ENCODE measurements at places on chromosomes 4 and X.

- no peak for DNase-seq
Measured at GRCh38 chr4:34328939-34329338, 1915.4 kb downstream of the ARAP2 start.

DNA sequence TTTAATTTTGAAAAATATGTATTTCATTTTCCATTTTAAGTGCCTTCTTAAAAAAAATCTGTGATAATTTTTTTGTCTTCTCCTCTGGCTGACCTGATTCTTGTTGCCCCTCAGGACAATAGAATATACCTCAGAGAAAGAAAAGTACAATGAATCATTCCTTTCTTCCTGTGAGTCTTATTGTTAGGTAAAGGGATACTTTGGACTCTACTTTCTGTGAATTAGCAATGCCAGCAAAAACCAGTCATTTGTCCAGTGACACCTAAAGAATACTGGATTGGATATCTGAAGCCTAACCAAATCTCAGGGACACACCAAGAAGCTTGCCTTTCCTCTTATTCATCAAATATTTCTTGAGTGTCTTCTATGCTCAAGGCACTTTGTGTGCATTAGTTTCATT, 102.1 kb downstream of the AREG start:
- no peak for DNase-seq

GRCh38 chr4:73725985-73726384, 14.4 kb upstream of the CXCL8 start:
- no peak for DNase-seq

DNA sequence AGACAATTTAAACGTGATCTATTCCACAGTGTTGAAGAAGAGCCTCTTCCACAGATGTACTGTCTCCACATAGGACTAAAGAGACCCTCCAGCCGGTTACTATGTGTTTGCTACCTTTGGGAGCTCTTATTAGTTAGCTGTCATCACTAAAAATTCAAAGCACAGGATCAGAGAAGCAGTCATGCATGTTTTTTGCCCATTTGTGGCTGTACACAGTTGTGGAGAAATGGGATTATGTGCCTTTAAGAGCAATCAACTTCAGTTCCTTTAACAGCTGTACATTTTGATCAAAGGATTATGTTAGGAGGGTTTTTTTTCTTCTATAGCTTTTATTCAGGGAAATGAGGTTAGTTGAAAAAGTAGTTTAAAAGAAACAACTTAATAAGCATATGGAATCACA, 149.0 kb upstream of the SPOCK3 start:
- DNase-seq, result no peak

GRCh38 chr4:29717287-29718057, 1002.7 kb upstream of the PCDH7 start:
- DNase-seq, result no peak

GRCh38 chrX:15676886-15677285, 12.3 kb upstream of the CLTRN start:
- DNase-seq, result no peak

- DNase-seq, result no peak
Measured at GRCh38 chrX:77820091-77820727, 34.2 kb upstream of the ATRX start.

DNA sequence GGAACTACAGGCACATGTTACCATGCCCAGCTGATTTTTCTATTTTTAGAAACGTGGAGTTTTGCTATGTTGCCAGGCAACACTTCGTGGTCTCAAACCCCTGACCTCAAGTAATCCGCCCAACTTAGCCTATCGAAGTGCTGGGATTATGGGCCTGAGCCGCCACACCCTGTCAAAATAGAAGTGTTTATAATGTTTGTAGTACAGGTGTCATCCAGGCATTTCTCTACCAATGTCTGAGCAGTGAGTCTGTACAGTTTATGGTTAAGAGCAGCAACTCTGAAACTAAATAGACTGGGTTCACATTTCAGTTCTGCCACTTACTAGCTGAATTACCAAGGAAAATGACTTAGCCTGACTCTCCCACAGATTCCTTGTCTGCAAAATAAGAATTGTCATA, 460.4 kb upstream of the GALNT7 start:
- no peak for DNase-seq

DNA sequence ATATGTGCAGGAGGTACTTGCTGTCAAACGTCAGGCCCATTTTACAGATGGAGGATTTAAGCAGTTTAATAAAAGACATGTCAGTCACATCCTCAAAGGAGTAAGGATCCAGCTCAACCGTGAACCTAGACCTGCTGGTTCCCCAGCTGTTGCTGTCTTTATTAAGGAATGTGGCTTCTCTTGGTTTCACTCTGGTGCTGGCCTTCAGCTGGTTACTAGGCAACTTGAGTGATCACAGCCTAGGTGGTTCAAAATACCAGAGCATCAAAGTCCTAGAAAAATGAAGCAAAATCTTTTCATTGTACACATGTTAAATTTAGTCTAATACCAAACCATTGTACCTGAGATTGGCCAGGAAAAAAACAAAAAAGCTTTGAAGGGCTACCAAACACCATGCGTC, 32.7 kb upstream of the GLRA2 start:
- DNase-seq, result no peak

- DNase-seq, result no peak
Measured at GRCh38 chr4:11408233-11408967, 20.3 kb downstream of the HS3ST1 start.

DNA sequence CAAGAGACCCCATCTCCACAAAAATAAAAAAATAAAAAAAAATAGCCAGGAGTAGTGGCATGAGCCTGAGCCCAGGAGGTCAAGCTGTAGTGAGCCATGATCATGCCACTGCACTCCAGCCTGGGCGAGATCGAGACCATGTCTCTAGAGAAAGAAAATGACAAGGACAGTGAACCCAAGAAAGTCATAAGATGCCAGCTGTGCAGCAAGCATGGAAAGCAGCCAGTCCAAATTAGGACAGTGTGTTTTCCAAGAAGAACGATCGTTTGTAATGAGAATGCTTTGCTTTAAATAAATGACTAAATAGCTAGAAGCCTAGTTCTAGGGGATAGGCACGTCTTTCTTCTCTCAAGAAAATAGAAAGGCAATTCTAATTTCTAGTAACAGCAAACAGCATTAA, 58.4 kb upstream of the MSANTD1 start:
- DNase-seq, result no peak

GRCh38 chr4:94160774-94161173, 46.9 kb upstream of the SMARCAD1 start:
- no peak for DNase-seq

DNA sequence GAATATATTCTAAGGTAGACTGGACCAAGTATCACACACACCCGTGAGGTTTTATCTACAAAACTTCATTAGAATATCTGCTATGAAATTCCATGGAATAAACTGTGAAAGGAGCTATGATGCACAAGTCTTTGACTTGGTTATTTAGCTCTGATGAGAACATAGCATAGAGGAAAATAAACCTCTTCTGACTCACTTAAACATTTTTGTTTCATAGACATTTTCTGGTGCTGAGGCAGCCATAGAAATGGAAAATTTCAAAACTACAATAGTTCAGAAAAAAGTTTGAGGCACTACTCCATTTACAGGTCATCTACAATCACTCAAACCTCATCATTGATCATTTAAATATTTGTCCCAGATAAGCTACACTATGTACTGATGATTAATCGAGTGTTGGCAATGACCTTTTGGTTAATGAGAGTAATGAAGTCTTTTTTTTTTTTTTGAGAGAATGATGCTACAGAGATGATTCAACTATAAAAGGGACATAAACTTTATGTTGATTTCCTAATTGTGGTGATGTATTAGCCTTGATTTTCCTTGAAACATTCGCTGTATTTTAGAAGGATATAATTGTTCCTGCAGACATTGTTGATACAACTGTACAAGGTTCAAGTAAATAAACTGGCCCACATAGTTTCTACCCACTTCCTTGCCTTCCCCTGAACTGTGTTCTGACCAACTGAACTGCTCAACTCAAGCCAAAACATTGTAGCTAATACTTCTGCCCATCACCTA, 77.5 kb downstream of the AREG start:
- DNase-seq, result no peak

- DNase-seq, result no peak
Measured at GRCh38 chr4:26746802-26747213, 113.8 kb upstream of the STIM2 start.

DNA sequence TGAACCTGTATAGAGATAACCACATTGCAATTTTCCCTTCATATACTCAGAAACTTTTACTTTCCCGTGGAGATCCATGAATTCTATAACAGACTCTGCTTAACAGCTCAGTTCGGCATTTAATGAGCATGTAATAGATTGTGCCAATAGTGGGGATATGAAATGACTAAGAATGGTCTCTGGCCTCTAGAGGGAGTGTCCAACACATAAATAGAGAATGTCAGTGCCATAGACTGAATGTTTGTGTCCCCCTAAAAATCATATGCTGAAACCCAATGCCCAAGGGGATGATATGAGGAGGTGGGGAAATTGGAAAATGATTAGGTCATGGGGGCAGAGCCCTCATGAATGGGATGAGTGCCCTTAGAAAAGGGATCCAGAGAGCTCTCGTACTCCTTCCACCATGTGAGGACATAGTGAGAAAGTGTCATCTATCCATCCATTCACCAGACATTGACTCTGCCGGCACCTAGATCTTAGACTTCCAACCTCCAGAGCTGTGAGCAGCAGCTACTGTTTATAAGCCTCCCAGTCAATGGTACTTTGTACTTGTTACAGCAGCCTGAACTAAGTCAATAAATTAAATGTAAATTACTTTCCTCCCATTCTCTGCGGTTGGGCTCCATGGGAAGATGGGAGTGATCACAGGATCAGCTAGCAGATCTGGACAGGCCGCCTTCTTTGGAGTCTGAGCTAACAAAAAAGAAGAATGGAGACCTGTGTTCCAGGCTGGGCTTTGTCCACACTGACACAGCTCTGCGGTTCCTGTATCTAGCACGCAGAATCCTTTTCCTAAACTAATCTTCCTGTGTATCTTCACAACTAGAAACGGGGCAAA, 28.1 kb upstream of the HPSE start:
- no peak for DNase-seq
